ENCODE measurements at places on chromosomes 4 and X.

- peak; percentile 71 for DNase-seq
These were observed 229.1 kb downstream of the VEGFC start for GRCh38 chr4:176563591-176563990.

DNA sequence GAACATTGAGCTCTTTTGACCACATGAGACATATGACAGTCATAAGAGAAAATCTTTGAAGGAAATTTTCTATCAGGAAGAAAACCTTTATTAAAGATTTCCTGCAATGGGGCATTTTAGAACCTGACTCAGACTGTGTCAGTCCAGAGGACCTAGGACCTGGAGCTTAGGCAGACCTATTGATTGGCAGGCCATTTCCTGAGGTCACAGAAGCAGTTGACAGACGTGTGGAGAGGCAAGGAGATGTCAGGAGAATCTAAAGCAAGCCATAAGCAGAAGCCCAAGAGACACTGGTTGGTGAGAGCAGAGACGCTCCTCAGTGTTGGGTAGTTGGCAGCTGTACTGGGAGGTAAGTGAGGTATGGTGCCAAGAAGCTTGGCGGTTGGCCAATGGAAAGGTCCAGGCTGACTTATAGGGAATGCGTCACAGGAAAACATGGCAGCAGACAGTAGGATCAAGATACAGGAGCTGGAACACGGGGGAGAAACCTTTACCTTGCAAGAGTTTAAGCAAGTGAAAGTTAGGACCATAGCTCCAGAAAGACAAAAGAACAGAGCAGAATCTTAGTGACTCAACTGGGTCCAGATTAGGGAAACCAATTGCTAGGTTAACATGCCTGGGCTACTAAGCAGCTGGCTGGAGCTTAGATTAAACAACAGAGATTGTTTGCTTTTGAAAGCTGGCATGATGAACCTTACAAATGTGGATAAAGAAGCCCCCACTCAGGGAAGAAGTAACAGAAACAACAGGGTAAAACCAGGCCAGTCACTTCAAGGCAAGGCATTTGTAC lies 18.6 kb downstream of the PALLD start:
- no peak for DNase-seq

DNA sequence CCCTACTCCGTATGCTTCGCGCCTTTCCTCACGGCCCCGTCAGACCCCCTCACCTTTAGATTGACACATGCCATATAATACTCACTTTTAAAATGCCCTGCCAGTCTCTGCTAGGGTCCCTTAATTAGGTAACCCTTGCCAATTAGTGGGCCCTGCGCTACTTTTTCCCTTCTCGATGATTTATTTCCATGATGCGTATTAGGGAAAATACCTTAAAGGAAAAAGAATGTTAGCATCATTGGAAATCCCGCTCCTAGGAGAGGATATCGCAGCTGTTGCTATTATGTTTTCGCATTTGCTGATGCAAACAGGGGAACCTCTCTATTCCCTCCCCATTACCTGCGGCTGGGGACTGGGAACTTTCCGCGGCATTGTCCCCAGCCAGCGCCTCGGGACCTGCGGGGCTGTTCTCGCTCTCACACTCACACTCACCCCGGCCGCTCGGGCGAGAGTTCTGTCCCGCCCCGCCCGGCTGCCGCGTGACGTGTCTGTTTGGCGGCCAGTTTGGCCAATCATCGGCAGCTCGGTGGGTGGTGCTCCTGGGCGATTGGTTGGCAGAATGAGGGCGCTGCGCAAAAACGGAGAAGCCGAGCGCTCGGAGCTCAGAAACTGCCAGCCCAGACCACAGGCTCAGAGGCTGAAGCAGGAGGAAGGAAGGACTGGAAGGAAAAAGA lies at the start of gene PCDH10:
PCDH10 (plus strand) TSS at position 605 of the 674 bp plus-strand sequence. CDS start 847 bp downstream, outside the sequence.
- DNase-seq: peak; percentile 94

GRCh38 chrX:2511326-2511725 lies 10.6 kb upstream of the DHRSX start:
- DNase-seq: no peak

DNA sequence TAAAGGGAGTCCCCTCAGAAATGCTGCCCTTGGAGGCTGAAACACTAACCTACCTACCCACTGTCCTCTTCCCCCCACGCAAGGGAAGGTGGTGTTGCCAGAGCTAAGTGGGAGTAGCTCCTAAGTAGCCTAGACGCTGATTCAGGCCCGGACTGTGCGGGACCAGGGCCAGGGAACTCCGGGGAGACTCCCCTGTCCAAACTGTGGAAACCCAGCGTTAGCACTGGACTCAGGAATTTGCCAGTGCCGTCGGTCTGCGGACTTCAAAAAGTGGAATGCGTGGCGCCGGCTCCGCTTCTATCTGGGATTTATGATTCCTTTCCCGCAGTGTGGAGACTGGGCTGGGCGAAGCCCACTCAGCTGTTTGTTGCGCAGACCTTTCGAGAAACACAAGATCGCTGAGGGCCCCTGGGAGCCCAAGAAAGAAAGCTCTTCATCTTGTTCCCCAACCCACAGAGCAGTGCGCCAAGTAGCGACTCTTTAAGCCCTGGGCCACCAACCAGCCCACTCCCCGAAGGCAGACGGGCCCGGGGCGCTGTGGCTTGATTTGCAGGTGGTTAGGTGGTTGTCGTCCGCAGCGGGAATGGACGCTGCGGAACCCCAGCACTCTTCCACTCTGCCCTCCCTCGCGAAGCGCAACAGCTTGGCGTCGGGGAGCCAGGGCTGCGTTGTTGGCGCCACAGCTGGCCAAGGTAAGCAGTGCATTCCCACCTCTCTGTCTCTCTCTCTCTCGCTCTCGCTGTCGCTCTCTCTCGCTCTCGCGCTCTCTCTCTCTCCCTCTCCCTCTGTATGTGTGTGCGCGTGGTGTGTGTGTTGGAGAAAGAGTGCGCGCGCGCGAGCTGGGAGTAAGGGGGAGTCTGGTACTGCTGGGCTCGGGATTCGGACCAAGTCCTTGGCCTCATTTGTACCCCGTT lies 2.0 kb downstream of the TMEM255A start:
- no peak for DNase-seq

DNA sequence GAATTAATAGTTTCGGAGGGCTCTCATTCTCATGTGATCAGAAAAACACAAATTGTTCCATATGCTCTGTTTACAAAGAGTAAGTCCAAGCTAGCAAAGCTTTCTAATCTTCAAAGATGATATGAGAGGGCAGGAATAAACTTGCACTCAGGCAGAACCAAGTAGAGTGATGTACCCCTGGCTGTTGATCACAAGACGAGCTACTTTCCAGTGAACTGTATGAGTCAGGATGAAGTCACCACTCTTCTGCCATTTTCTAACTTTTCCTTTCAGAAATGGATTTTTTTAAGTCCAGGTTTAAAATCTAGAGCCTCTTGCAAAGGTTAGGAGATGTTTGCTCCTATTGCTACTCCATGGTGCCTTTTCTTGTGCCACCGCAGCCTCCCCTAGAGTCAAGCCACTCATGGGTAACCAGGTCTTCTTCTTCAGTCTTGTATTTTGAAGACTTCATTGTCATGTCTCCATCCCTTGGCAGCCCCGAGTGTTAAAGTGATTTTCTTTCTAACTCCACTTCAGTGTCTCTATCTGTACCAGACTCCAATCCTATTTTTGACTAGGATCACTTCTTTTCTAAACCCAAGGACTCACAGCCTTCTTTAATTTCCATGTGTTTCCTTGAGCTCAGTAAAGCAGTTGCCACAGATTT lies 171.9 kb upstream of the GALNT7 start:
- DNase-seq: no peak

Measured in muscle of back (tissue), 13 donors.